ENCODE measurements at places on chromosomes 7 and 10. TPM values are rescaled to one million over a fixed set of nuclear protein-coding genes. Genes with fewer than 3 reads are reported as not detected.

Gene CDHR1
- total RNA-seq: 6.4 TPM

DNA sequence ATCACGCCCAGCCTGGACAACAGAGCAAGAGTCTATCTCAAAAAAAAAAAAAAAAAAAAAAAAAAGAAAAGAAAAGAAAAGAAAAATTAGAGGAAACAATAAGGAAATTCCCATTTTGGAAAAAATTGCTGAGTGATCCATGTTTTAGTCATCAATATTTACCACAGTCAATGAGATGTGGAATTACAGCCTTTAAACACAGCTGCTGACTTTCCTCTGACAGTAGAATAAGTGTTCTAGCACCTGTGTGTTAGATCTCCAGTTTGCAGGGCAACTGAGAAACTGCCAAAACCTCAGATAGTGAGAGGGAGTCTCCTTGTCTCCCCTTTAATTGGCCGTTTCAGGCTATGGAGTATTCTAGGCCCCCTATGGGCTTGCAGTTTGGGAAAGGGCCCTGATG lies 520.1 kb downstream of the KCNMA1 start:
- H3K27me3 ChIP-seq: no peaks in the 10 kb centered on the region
- no peak for DNase-seq
- peaks cover 5% of the 10 kb centered on the region for H3K4me1 ChIP-seq
- H3K27ac ChIP-seq: no peak overlapping the region

DNA sequence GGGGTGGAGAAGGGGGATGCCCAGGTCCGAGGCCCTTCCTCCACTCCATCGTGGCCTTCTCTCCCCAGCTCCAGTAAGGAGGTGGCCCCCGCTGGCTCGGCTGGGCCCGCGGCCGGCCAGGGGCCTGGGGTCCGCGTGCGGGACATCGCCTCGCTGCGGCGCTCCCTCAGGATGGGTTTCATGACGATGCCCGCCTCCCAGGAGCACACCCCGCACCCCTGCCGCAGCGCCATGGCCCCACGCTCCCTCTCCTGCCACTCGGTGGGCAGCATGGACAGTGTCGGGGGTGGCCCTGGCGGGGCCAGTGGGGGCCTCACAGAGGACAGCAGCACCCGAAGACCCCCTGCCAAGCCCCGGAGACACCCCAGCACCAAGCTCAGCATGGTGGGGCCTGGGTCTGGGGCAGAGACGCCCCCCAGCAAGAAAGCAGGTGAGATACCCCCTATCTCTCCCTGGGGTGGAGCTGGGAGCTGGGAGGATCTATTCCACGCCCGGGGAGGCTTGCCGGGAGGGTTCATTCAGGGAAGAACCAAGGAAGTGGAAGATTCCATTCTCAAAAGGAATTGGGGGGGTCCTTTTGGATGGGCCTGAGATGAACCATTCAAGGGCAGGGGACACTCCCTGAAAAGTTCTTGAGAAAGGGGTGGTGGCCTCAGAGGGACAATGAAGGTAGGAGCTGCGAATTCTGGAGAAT lies 3.2 kb downstream of the NYAP1 start:
- H3K4me3 ChIP-seq: no peak overlapping the region
- no peak overlapping the region for H3K27ac ChIP-seq
- H3K4me1 ChIP-seq: peaks cover 25% of the 10 kb centered on the region
- no peaks in the 10 kb centered on the region for H3K27me3 ChIP-seq

DNA sequence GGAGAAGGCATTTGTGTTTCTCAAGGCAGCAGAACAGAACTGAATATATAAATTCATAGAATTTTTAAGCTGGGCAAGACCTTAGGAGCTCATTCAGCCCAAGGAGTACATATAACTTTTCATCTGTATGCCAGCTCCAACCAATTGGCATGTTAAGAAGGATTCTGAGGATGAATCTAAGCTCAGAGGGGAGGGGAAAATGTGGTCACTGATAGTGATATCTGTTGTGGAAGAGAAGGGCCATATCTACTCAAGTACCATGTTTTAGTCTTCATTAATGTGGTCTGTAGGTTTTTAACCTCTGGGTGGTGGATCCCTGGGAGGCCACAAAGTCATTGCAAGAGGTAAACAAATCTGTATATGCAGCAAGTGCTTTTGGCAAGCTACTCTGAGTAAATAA lies 6.4 kb downstream of the CALD1 start:
- peak overlapping the region; percentile 18 for H3K27ac ChIP-seq
- peaks cover 71% of the 10 kb centered on the region for H3K4me1 ChIP-seq
- H3K4me3 ChIP-seq: no peak overlapping the region
- no peaks in the 10 kb centered on the region for H3K36me3 ChIP-seq

Gene TDRD1
- not detected for total RNA-seq
